ENCODE measurements at places on chromosomes 16 and 17. TPM values are rescaled to one million over a fixed set of nuclear protein-coding genes. Genes with fewer than 3 reads are reported as not detected.

DNA sequence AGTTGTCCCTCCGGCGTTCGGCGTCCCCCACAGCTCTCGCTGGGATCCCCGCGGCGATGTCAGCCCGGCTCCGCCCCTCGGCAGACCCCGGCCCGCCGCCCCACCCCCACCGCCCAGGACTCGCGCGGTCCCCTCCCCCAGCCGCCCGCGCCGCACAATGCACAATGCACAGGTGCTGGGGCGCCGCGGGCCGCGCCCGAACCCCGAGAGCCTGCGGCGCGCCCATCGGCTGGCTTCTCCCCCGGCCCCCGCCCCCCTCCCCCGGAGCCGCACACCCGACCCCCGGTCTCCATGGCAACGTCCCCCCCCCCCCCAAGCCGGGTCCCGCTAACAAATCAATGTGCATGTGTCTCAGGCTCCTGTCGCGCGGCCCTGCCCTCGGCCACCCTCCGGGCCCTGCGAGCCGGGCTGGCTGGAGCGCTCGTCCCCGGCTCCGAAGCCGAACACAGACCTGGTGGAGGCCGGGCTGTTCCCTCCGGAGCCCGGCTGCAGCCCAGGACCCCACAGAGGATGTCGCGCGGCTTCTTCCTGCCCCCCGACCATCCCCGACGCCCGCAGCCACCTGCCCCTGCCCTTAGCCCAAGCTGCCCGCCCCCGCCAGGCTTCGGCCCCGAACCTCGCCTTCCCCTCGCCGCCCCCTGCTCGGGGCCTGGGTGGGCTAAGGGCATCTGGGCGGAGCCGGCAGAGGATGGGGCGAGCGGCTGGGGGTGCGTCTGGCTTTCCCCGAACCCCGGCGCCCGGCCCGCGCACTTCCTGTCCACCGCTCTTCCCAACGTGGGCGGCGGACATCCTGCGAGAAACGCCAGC, 818 bp upstream of the CBX8 start:
- peak; percentile 40 for DNase-seq
- H3K4me3 ChIP-seq = peak overlapping the region; percentile 77
- no peaks in the 10 kb centered on the region for H3K36me3 ChIP-seq
- H3K27me3 ChIP-seq = peaks cover 49% of the 10 kb centered on the region
- H3K27ac ChIP-seq = no peak overlapping the region
- 0 out of 2 replicates have a peak, but pooled peaks cover 6% of the 10 kb centered on the region for H3K4me1 ChIP-seq

CCL13 gene
- total RNA-seq = not detected

PGAP3 gene
- total RNA-seq = 14.2 TPM

DNA sequence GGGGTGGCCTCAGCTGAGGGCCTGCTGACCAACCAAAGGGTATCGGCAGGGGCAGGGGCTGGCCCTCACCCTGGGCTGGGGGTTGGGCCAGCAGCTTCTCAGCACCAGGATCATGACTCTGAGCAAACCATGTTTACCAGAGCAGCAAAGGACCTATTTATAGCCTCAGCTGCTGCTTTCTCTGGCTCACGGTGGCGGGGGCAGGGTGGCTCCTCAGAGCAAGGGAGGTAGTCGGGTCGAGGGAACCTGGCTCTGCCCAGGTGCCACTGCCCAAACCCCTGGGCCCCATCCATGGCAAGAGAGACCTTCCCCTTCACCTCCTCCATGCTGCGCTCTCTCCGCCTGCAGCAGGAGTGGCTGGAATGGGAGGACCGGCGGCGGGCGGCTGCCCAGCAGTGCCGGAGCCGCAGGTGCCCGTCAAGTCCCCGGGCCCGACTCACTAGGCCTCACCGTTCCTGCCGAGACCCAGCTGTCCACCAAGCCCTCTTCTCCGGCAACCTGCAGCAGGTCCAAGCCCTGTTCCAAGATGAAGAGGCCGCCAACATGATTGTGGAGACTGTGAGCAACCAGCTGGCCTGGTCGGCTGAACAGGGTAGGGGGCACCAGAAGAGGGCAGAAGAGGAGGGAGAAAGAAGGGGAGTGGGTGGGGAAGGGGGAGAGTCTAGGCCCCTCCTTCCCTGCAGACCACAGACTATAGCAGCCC, at the start of gene ASB16:
Gene ASB16 (plus strand): TSS at position 206 of the 703 bp plus-strand sequence. CDS start 86 bp downstream, at position 292.
- H3K27me3 ChIP-seq = no peaks in the 10 kb centered on the region
- H3K4me3 ChIP-seq = no peak within 1 kb of the TSS
- H3K4me1 ChIP-seq = no peaks in the 10 kb centered on the region
- 0 out of 2 replicates have a peak, but pooled peaks cover 3% of the 10 kb centered on the region for H3K36me3 ChIP-seq
- DNase-seq = peak; percentile 47
- H3K27ac ChIP-seq = no peak within 1 kb of the TSS

SAMD14 gene
- 3.0 TPM for total RNA-seq

DNA sequence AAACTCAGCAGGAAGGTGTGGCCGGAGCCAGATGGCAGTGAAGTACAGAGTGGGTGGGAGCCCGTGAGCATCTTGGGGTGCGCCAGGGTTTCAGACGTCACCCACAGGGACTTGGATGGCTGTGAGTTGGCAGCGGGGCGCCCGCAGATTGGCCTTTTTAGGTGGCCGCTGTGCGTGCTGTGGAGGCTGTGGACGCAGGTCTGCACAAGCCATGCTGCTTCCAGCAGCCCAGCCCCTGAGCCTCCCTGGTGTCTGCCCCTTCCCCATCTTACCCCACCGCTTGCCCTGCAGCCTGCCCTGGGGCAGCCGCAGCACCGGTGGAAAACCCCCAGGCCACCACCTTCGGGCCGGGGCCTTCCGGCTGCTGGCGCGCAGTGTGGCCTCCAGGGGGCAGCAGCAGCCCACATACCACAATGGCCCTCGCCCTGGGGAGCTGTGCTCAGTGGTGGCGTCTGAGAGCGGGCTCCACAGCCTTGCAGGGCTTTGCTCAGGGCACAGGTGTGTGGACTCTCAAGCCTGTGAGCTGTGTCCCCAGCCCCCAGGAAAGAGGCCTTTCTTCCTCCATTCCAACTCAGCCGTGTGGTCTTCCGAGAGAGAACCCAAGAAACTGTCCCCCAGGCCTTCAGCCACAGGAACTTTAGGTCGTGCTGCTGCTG, 11.8 kb downstream of the ENDOV start:
- no peaks in the 10 kb centered on the region for H3K36me3 ChIP-seq
- peak; percentile 83 for DNase-seq
- no peak overlapping the region for H3K27ac ChIP-seq
- no peaks in the 10 kb centered on the region for H3K4me1 ChIP-seq

DNA sequence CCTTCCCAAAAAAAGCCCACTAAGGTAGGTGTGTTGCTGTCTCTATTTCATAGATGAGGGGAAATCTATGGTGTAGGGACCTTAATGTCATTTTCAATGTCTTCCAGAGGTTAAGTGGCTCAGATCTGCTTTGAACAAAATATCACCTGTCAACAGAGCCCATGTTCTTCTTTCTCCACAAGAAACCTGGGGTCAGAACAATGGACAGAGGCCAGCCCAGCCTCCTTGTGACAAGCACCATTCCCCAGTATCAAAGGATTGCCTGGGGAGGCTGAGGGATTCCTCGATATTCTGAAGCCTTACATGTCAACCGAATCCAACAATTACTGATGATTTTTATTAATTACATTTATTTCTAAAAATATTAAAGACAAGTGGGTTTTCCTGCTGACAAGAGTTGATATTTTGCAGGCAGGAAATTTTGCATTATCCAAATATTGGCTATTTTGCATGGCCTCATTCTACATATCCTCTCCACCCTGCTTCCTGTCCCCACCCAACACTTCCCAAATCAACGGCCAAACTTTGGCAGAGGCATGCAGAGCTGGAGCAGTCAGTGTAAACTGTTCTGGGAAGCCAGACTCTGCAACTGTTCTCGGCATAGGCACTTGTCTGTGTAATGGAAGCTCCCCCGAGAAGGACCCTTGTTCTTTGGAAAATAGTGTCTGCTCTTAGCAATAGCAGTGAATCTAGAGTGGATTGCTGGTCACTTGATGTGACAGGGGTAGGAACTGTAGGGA, 281.5 kb downstream of the HS3ST3A1 start:
- H3K4me1 ChIP-seq = no peaks in the 10 kb centered on the region
- no peak for DNase-seq
- no peak overlapping the region for H3K4me3 ChIP-seq
- no peaks in the 10 kb centered on the region for H3K36me3 ChIP-seq
- H3K27ac ChIP-seq = no peak overlapping the region

MPV17L gene
- total RNA-seq = 2.8 TPM

GRCh38 chr17:82175201-82175600, 37.4 kb downstream of the CCDC57 start:
- H3K4me3 ChIP-seq = no peak overlapping the region
- no peak overlapping the region for H3K27ac ChIP-seq
- no peaks in the 10 kb centered on the region for H3K27me3 ChIP-seq
- DNase-seq = no peak
- H3K4me1 ChIP-seq = no peaks in the 10 kb centered on the region

DNA sequence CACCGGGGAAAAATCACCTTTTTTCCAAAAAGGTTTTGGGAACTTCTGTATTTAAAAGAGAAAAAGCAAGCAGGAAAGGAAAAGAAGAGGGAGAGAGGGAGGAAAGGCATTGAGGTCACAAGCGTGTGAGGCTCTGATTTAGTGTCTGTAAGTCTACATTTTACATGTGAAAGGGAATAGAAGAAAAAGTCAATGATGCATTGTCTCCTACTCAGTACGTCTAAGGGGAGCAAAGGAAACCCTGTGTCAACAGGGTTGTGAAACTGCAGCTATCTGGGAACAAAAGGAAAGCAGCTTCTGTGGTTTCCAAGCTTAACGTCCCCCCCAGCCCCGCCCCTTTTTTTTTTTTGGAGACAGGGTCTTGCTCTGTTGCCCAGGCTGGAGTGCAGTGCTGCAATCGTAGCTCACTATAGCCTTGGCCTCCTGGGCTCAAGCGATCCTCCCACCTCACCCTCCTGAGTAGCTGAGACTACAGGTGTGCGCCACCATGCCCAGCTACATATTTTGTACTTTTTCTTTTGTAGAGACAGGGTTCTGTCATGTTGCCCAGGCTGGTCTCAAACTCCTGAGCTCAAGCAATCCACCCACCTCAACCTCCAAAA, 1.8 kb upstream of the CDC42EP4 start:
- H3K27ac ChIP-seq = no peak overlapping the region
- no peaks in the 10 kb centered on the region for H3K36me3 ChIP-seq
- no peak overlapping the region for H3K4me3 ChIP-seq
- H3K27me3 ChIP-seq = no peaks in the 10 kb centered on the region
- DNase-seq = no peak

DNA sequence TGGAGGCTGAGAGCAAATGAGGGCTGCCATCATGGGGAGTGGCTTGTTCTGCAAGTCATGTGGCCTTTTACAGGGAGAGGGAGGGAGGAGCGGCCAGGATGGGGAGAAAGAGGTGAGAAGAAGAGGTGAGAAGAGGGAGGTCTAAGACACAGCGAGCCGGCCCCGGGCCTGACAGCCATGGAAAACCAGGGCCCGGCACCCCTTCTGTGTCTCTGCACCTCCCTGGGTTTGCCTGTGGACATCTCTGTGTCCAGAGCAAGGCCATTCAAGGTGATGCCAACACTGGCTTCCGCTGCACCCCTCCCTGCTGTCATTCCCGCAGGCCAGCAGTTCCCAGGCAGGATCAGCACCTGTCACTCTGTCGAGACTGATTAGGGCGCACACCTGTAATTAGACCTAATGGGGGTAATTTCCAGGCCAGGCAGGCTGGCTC, 75.6 kb downstream of the MGAT5B start:
- no peak overlapping the region for H3K4me3 ChIP-seq
- H3K4me1 ChIP-seq = no peaks in the 10 kb centered on the region
- H3K27me3 ChIP-seq = no peaks in the 10 kb centered on the region
- H3K27ac ChIP-seq = no peak overlapping the region
- DNase-seq = no peak
- H3K36me3 ChIP-seq = no peaks in the 10 kb centered on the region

DNA sequence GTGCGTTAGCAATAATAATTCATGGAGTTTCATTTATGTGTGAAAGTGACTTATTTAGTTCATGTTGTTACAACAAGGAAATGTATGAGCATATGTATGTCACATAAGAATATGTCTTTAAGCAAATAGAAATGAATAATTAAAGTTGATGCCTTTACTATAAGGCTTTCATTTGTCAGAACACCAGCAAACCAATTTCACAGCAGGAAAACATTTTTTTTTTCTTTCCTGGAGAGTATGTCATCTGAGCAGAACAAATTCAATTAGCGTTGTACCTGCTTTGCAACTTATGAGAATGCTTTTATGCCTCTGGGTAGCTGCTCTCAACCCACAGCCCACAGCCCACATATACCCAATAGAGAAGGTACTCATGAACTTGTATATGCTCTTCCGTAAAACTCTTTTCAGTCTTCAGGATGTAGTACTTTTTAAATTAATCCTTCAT, 26.3 kb upstream of the APOH start:
- H3K36me3 ChIP-seq = no peaks in the 10 kb centered on the region
- H3K4me1 ChIP-seq = no peaks in the 10 kb centered on the region
- DNase-seq = no peak
- no peak overlapping the region for H3K27ac ChIP-seq

GRCh38 chr16:7849841-7850240, 517.2 kb downstream of the RBFOX1 start:
- no peaks in the 10 kb centered on the region for H3K27me3 ChIP-seq
- DNase-seq = no peak

DNA sequence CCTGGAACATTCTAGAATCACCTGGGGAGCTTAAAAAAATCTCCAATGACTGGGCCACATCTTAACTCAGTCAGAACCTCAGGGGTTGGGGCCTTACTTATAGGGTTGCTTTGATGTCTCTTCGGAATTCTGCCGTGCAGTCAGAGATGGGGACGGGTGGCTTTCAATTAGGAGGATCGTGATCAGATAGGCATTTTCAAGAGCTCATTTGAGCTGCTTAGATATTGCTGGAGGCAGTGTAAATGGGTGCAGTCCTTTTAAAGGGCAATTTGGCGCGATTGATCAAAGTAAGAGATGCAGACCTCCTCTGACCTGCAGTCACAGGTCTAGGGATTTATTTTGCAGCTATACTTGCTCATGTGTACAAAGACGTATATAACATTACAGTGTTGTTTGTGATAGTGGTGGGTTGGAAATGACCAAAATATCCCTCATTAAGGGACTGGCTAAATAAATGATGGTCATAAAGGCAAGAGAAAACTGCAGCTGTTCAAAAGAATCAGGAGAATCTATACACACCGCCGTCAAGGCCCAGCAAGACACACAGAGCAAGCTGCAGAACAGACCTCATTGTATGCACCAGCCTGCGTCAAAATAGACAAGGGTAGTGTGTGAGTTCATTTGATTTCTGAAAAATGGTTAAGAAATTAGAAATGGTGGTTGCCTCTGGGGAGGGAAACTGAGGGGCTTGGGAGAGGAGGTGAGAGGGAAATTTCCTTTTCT, 6.3 kb upstream of the KCNG4 start:
- H3K4me1 ChIP-seq = peaks cover 6% of the 10 kb centered on the region
- no peak overlapping the region for H3K27ac ChIP-seq
- peaks cover 21% of the 10 kb centered on the region for H3K27me3 ChIP-seq
- no peak for DNase-seq

CES1 gene
- not detected for total RNA-seq

- no peaks in the 10 kb centered on the region for H3K36me3 ChIP-seq
- DNase-seq = peak; percentile 48
- H3K4me1 ChIP-seq = 0 out of 2 replicates have a peak, but pooled peaks cover 2% of the 10 kb centered on the region
- no peak overlapping the region for H3K27ac ChIP-seq
Measured at GRCh38 chr16:81189100-81189664, 49.3 kb upstream of the BCO1 start.
